ENCODE measurements at places on chromosomes 5 and 9. TPM values are rescaled to one million over a fixed set of nuclear protein-coding genes. Genes with fewer than 3 reads are reported as not detected.

GRCh38 chr9:21314152-21314551 is 9.0 kb upstream of the IFNA5 start:
- no peak for DNase-seq

GRCh38 chr9:14704281-14704680 is 11.0 kb upstream of the ZDHHC21 start:
- DNase-seq: no peak

- no peak for DNase-seq
Observed at GRCh38 chr5:22614486-22615094, 238.6 kb downstream of the CDH12 start.

DNA sequence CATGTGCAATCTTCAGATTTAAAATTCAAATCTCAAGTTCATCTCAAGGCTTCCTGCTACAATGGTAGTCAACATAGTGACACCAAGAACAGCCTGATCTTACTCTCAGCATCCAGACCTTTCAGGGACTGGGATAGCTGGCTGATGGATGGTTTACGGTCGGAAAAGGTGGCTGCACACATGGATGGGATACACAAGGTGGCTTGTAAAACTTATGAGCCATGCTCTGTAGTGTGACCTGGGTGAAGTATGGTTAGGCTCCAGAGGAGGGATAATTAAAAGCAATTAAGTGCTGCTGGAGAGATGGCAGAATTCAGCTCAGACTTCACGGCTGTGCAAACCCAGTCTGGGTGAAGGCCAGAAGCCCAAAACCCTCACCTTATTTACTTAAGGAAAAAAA is 379.5 kb downstream of the NFIB start:
- no peak for DNase-seq

Gene IRF1
- total RNA-seq: 9.8 TPM

DNA sequence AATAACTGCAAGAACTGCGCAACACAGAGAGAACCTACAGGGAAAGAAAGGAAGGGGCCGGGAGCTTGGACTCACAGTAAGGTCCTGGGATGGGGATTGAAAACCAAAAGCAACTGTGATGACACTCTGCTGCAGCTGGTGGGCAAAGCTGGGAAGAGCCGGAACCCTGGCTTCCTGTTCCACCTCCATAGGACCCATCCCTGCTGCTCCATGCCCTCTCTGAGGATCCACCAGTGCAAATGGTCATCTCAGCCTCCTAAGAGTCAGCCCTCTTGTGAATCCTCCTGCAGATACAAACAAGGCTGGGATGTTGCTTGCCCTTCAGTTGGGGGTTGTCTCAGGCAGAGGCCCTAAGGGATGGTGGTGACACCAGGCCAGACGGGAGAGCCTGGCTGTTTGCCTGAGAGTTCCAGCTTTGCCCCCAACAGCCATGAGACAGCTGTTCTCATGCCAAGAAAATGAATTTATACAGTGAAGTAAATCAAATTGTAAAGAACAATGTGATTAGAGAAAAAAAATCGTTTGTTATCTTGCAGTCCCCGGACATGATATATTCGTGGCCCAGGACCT is 90.8 kb downstream of the TENT4A start:
- DNase-seq: no peak

Gene FOXI1
- total RNA-seq: not detected

GRCh38 chr9:93577078-93577974 is 942 bp downstream of the PHF2 start:
- DNase-seq: no peak

DNA sequence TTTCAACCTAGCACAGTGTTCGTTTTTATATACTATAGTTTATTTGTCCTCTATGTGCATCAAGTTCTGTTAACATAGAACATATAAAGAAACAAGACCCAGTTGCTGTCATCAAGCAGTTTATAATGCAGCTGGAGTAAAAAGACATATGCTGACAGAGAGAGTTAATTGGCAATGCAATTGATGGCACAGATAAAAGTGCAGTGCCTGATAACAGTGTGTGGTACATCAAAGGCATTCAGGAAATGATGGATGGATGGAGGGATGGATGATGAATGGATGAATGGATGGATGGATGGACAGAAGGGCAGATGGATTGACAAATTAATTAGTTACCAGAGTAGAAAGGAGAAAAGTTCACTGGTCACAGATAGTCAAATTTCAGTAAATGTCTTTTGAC is 238.9 kb downstream of the RFK start:
- no peak for DNase-seq

DNA sequence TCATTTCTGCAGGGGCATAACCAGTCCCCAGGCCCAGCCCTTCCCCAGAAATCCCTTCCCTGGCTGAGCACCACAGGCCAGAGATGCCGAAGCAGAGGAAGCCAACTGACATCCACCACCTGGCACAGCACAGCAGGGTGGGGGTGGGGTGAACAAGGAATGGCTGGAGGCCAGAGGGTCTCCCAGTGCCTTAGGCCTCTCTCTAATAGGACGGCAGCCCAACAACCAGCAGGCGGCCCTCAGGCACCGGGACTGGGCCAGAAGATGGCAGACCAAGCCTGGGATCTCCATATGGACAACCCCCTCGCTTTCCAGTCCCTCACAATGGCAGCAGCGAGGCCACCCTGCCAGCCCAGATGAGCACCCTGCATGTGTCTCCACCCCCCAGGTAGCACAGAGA is 13.2 kb downstream of the PDLIM4 start:
- no peak for DNase-seq

Measured in myocyte (in vitro differentiated cells).